Activated T-cell treated with anti-CD3 and anti-CD28 coated beads for 24 hours (primary cell): ENCODE measurements at places on chromosomes 5 and 9.

GRCh38 chr9:88978034-88978433, 13.2 kb upstream of the S1PR3 start:
- no peak for DNase-seq

DNA sequence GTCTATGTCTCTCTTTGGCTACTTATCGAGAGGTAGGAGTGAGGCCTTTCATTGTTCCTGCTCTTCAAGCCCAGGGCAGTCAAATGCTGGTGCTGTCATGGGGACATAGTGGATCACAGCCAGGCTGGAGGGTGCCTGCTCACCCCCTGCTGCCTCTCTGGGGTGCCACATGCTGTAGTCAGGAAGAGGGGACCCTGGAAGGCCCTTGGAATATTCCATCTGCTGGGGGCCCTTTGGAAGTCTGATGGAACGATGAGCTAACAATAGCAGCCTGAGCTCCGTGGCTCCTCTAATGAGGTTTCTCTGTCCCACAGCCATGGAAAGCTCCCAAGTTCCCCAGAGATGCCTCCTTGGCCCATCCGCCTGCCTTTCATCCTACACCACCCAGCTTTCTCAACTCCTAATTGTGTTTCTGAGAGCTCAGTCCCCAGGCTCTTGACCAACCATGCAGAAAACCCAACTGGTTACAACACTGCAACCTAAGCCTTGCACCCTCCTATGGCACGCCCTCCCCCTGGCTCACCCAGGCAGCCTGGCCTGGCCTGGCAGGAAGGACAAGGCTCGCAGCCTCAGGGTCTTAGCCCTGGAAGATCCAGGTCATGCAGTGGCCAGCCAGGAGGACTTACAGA, 91.7 kb downstream of the NRG2 start:
- no peak for DNase-seq

DNA sequence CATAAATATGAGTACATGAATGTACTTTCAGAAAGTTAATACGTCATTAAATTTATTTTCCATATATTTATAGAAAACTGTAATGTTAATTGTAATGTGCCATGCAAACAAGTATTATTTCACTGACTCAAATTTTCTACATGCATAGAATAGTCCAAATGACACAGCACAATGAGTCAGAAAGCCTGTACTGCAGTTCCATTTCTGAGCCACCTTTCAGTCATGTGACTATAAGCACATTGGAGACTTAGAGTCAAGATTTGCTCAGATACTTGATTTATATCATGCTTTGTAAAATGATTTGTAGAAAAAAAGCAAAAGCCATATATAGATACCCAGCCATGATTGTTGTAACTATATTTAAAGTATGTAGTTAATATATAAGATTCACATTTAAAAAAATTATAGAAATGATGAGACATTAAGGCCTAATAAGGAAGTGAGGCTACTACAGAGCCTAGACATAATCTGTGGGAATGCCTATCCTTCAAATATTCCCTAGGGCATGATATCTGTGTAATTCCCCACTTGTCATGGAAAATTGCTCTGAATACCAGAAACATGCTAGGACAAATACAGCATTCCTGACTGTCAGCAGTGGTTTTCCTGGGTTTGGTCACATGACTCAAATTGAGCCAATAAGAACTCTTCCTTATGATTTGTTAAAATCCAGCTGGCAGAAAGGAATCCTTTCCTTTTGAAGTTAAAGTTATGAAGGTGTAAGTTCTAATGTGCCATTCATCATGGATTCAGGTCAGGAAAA, 50.0 kb downstream of the PTPRD start:
- DNase-seq = no peak

DNA sequence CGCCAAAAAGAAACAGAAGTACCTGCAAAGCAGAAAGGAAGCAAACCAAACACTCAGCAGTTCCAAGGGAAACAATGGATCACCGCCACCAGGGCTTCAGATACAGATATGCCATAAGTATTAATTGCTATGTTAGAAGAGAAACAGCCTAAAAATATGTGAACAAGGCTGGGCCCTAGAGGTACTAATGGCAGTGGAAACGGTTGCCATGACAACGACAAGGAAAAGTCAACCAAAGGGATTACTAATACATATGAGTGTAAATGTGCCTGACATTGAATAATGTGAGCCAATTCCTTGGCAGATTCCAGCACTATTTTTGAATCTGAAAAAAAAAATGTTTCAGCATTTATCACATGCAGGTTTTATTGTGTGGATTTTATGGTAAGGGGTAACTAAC, 75.0 kb downstream of the CAVIN4 start:
- DNase-seq = no peak
